ENCODE measurements at places on chromosomes 13 and 19.

DNA sequence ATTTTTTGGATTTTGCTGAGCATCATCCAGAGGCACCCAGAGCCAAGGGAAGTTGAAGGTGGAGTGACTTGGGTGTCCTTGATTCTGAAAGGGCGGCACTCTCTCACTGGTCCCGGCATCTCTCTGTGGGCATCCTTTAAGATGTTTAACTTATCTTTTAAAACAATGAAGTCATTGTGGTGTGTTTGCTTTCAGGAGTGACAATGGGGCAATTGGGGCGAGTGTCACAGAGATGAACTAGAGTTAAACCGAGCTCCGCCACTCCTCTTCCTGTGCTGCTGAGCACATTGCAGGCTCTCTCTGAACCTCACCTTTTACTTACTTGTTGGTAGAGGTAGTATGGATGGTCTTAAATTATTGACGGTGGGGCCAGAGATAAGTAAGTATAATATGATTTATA, 295.7 kb downstream of the MYO16 start:
- H3K27ac ChIP-seq: no peak overlapping the region
- no peaks in the 10 kb centered on the region for H3K27me3 ChIP-seq
- no peaks in the 10 kb centered on the region for H3K4me1 ChIP-seq
- DNase-seq: no peak
- no peak overlapping the region for H3K4me3 ChIP-seq
- H3K36me3 ChIP-seq: no peaks in the 10 kb centered on the region

DNA sequence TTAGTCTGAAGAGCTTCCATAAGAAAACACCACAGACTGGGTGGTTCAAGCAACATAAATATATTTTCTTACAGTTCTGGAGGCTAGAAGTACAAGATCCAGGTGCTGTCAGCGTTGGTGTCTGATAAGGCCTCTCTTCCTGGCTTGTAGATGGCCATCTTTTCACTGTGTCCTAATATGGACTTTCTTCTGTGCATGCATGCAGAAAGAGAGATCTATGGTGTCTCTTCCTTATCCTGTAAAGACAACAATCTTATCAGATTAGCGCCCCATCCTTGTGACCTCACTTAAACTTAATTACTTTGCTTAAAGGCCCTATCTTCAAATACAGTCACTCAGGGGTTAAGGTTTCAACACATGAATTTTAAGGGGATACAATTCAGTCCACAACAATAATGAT, 14.1 kb upstream of the NDFIP2 start:
- no peaks in the 10 kb centered on the region for H3K36me3 ChIP-seq
- no peak overlapping the region for H3K27ac ChIP-seq
- no peaks in the 10 kb centered on the region for H3K27me3 ChIP-seq
- no peaks in the 10 kb centered on the region for H3K4me1 ChIP-seq

- no peak for DNase-seq
- H3K27ac ChIP-seq: no peak overlapping the region
These were observed 710 bp downstream of the SHD start for GRCh38 chr19:4279530-4280422.

GRCh38 chr13:20497006-20497775, 28.5 kb downstream of the CRYL1 start:
- H3K4me1 ChIP-seq: peaks cover 4% of the 10 kb centered on the region
- DNase-seq: no peak
- no peaks in the 10 kb centered on the region for H3K27me3 ChIP-seq
- no peak overlapping the region for H3K27ac ChIP-seq
- no peak overlapping the region for H3K4me3 ChIP-seq

DNA sequence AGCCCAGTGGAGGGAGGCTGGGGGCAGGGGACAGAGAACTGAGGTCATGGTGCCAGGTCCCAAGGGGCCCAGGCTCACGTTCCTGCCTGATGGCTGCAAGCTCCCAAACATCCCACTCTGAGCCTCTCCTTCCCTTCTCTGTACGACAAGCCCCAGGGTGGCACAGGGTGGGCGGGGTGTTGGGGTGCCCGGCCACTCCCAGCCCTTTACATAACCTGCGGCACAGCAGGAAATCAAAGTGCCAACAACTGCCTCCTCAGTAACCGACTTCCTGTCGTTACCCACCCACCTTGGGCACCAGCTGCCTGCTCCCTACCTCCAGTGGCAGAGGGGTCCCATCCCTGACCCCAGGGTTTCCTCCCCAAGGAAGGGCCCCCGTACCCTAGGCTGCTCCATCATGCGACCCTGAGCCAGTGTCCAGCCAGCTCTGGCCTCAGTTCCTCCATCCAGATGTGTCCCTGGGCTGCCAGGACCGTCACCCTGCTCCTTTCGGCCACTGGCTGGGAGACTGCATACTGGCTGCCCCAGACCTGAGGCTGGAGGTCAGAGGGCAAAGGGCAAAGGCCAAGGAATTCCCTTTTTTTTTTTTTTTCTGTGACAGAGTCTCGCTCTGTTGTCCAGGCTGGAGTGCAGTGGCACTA, 27.7 kb upstream of the NFIC start:
- H3K4me3 ChIP-seq: no peak overlapping the region
- no peaks in the 10 kb centered on the region for H3K27me3 ChIP-seq
- peaks cover 25% of the 10 kb centered on the region for H3K4me1 ChIP-seq
- peak overlapping the region; percentile 98 for H3K27ac ChIP-seq

- H3K27ac ChIP-seq: no peak overlapping the region
- no peaks in the 10 kb centered on the region for H3K27me3 ChIP-seq
- no peaks in the 10 kb centered on the region for H3K36me3 ChIP-seq
- H3K4me1 ChIP-seq: no peaks in the 10 kb centered on the region
- H3K4me3 ChIP-seq: no peak overlapping the region
These were observed 316.4 kb downstream of the GPC5 start for GRCh38 chr13:91714855-91715254.

DNA sequence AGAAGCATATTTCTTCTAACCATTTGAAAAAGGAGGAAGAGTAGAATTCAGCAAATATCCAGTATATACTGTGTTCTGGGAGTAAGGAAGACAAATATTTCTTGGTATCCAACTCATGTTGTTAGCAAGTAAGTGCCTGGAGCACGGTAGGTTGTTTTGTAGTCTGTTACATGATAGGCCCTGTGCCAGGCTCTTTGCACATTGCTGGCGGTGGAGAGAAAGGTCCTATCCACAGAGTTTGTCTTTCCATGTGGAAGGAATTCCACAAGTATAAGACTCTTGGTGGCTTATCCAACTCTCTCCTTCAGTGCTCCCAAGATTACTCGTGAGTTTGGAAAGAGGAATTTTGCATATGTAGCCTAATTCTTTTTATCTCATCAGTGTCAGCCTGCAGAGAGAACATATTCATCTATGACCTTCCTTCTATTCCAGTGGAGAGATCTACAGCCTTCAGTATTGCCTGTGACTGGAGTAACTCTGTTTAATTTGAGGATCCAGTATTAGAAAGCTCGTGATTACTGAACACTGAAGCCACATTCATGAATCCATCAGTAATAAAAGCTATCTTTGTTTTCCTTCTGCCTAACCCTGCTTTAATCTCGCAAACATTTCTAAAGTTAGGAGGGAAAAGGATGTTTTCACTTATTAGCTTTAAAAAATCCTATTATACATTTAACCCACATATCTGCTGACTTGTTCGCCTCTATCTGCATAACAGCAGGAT, 183.9 kb upstream of the CSNK1A1L start:
- no peaks in the 10 kb centered on the region for H3K4me1 ChIP-seq
- no peak overlapping the region for H3K4me3 ChIP-seq
- H3K27me3 ChIP-seq: no peaks in the 10 kb centered on the region
- DNase-seq: no peak
- no peaks in the 10 kb centered on the region for H3K36me3 ChIP-seq

- no peaks in the 10 kb centered on the region for H3K36me3 ChIP-seq
- no peak overlapping the region for H3K27ac ChIP-seq
- no peak for DNase-seq
- no peaks in the 10 kb centered on the region for H3K27me3 ChIP-seq
These were observed 2567.7 kb upstream of the PCDH20 start for GRCh38 chr13:63983366-63983765.

GRCh38 chr13:112692104-112692503, 2.3 kb downstream of the ATP11A start:
- H3K36me3 ChIP-seq: no peaks in the 10 kb centered on the region
- H3K27ac ChIP-seq: no peak overlapping the region

DNA sequence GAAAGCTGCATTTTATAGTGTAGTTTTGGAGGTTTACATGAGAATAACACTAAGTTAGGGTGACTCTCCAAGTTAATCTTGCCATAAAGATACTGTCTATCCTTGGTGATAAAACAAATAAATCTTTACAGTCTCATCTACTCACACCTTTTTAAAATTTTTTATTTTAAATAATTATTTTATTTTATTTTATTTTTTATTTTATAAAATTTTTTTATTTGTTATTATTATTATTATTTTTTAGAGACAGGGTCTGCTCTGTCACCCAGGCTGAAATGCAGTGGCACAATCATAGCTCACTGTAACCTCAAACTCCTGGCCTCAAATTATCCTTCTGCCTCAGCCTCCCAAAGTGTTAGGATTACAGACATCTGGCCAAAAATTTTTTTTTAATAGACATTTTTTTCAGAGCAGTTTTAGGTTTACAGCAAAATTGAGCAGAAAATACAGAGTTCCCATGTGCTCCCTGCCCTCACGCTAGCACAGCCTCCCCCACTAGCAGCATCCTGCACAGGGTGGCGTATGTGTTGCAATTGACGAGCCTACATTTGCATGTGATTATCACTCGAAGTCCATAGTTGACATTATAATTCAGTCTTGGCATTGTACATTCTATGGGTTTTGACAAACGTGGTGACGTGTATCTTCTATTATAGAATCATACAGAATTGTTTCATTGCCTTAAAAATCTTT, 41.0 kb downstream of the RASL11A start:
- H3K4me3 ChIP-seq: no peak overlapping the region
- no peaks in the 10 kb centered on the region for H3K4me1 ChIP-seq
- no peaks in the 10 kb centered on the region for H3K36me3 ChIP-seq

DNA sequence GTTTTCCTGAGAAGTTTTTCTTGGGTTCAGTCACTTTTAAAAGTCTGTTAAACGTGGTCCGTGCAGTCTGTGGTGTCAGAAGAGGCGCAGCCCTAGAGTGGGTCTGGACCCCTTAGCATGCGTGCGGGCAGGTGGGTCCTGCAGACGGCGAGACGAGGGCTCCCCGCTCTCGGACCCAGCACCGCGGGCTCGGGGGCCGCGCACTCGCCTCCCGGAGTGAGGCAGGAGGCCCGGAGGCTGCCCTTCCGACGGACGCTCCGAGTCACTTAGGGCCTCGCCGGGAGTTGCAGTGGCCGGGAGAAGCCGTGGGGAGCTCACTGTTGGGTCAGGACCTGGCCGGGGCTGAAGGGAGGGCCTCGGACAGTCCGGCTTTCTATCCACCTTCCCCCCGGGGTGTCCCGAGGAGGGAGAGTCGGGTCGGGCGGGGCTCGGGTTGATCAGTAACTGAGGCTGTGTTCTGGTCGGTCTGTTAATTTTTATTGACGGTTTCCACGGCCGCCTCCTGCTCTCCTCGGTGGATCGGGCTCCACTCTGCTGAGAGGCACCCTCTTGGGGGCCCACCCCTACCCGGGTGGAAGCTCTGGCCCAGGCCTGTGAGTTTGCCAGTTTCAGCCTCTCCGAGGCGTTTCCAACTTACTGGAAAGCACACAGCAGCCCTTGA, 1.3 kb downstream of the PTBP1 start:
- H3K27ac ChIP-seq: peak overlapping the region; percentile 99
- no peak for DNase-seq
- no peaks in the 10 kb centered on the region for H3K27me3 ChIP-seq
- peaks cover 41% of the 10 kb centered on the region for H3K4me1 ChIP-seq
- peaks cover 5% of the 10 kb centered on the region for H3K36me3 ChIP-seq

- no peaks in the 10 kb centered on the region for H3K27me3 ChIP-seq
- H3K4me3 ChIP-seq: peak within 1 kb of the TSS; percentile 59
- H3K4me1 ChIP-seq: peaks cover 7% of the 10 kb centered on the region
- peak; percentile 87 for DNase-seq
- peak within 1 kb of the TSS; percentile 69 for H3K27ac ChIP-seq
These were observed at the start of gene ICAM1 for GRCh38 chr19:10270616-10271394. TSS of gene ICAM1 (plus strand) at chr19:10271120. CDS start at chr19:10271160, 40 bp downstream.

DNA sequence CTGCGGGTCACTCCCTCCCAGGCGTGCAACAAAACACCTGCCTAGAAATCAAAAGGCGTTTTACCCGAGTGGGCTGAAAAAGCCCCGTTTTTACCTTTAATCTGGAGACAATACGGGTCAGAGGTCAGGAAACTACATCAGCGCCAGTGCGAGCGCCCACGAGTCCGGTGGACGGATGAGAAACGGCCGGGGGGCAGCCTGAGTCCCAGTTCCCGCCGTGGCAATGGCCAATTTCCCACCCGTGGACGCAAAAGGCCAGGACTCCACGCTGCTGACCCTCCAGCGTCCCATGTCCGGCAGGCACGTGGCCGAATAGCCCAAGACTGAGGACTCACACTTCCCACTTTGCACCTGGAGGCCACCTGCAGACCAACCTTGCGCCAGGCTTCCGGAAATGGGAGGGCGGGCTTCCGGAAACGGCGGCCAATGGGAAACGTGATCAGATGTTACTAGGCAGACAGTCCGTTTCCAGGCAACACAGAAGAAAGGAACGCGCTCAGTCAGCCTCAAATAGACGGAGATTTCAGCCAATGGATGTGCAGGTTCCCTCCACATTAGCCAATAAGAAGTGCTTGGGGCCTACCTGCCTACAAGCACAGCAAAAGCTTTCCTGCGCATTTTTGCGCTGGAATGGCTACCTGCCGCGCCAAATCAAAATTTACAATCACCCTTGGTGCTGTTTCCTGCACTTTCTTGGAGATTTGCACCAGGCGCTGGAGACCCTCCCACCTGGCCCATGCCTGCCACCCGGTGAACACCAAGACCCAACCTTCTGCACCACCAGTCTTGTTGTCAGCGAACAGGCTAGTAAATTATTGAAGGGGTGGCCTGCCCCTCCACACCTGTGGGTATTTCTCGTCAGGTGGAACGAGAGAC, 47.4 kb downstream of the ZFP14 start:
- peaks cover 3% of the 10 kb centered on the region for H3K4me1 ChIP-seq
- no peak overlapping the region for H3K27ac ChIP-seq
- H3K27me3 ChIP-seq: no peaks in the 10 kb centered on the region
- DNase-seq: peak; percentile 83
- peak overlapping the region; percentile 67 for H3K4me3 ChIP-seq

DNA sequence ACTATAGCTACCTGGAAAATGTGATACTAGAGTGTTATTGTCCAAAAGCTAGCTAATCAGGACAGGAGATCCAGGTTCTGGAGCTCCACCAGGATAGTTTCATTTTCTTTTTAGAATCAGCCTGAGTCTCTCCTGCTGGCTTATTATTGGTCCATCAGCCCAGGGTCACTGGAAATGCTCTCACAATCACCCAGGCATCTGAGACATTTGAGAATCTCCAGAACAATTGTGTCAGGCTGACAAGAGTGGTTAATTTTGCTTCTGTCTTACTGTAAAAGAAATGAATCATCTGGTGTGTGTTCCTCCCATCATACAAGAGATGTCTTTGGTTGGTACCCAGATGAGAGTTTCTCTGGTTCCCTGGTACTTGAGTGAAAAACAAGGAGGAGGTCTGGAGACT, 43.6 kb upstream of the ZNF681 start:
- H3K4me1 ChIP-seq: no peaks in the 10 kb centered on the region
- H3K27ac ChIP-seq: no peak overlapping the region
- DNase-seq: no peak
- H3K36me3 ChIP-seq: no peaks in the 10 kb centered on the region
- no peaks in the 10 kb centered on the region for H3K27me3 ChIP-seq

All from ascending aorta (tissue), 2 donors.